ENCODE measurements at places on chromosomes 5 and 9.
A peak's percentile ranks its signal among the peaks of the same experiment; 100 is the strongest.

GRCh38 chr5:28967848-28968247 is 1929.5 kb upstream of the CDH9 start:
- DNase-seq = no peak

DNA sequence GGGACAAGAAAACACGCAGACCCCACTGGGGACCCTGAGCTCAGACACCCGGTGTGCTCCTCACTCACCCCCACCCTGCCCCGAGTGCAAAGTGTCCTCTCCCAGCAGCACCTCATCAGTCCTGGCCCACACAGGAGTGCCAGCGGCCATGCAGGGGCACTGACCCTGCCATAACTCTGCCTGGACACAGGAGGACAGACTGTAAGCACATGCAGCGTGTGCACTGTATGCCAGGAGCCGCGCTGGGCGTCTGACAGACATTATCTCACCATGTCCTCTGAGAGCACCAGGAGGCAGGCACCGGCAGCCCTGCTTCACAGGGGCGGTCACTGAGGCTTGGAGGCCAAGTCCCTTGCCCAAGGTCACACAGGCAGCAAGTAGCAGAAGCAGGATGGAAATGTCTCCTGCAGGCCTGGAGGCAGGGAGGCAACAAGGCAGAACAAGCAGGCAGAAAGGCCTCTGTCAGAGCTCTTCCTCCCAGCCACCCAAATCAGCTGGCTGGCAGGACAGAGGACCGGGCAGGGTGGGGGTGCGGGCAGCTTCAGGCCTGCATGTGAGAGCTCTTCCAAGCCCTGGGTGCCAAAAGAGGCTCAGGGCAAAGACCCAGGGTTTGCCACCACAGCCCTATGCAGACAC is 8.4 kb downstream of the EEIG1 start:
- DNase-seq = no peak

DNA sequence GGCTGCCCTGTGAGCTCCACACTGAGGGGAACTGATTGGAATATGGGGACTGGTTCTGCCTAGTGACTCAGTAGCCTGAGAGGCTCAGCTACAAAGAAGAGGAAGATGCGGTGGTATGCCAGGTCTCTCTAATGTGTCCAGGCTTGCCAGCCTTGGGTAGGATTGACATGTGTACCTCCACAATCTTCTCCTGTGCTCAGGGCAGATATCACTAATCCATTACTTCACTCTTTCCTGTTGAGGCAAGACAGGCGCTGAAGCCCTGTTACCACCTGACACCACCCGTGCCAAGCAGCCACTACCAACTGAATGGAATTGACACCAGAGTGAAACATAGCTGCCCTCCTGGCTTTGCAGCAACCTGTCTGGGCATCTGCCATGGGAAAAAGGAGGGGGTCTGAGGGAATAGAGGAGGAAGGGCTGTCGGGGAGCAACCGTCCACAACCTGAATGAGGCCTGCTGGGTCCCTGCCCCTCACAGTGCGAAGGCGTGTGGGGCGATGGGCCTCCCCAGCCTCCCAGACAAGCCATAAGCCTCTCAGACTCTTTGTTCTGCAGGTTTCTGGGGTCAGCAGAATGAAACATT is 114.7 kb upstream of the CXCL14 start:
- DNase-seq = no peak

- peak; percentile 58 for DNase-seq
Observed at GRCh38 chr5:91212714-91213092, 170.4 kb downstream of the ARRDC3 start.

DNA sequence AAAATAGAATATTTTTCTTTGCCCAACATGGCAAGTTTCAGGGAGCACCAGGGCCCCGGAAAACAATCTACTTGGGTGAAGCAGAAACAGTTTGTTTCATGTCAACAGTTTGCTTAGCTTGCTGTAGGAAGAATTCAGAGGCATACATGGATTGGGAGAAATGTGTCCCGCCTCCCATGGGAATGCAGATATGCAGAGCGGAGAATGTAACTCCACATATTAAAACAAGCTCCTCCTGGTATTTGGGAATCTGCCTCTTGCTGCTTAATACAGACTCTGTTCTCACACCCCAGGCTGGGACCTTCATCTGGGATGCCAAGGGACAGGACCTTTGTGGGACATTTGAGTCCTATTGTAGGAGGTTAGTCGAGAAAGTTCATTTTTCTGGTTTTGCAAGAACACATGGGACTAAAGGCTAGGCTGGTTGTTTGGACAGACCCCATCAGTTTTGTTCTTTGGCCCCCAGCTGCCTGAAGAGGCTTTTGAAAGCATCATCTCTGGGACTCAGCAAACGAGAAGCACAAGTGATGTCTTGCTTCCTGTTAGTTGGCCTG is 220.5 kb upstream of the ADRA1B start:
- DNase-seq = no peak

DNA sequence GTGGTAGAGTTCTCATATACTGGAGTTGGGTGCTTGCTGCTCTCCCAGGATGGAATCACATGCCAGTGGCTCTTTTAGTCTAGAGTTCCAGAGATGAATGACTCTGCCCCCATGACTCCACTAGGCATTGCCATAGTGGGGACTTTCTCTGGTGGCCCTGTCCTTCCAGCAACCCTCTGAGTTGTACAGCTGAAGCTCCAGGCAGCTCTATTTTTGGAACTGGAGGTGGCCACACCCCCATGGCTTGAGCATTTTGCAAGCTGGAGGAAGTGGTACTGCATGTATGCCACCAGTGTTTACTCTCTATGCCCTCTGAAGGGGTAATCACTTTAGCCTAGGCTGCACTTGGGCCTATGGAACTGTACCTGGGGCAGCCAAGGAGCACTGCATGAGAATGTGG is 112.6 kb downstream of the RANBP17 start:
- DNase-seq = no peak

GRCh38 chr5:180332861-180333260 is 20.3 kb downstream of the GFPT2 start:
- no peak for DNase-seq

DNA sequence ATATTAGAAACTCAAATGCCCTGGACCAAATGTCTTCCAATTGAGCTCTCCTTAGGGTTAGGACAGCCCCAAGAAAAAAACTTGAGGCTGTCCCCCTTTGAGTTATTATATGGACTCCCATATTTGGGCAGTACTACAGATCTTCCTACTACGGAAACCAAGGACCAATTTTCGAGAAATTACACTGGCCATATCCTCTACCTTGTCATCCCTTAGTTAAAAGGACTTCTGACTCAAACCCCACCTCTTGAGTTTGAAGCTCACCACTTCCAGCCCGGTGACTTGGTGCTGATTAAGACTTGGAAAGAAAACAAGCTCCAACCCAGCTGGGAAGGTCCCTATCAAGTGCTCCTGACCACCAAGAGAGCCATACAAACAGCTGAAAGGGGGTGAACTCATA is 497.0 kb upstream of the GRAMD2B start:
- DNase-seq = no peak

GRCh38 chr5:120405286-120405864 is 58.7 kb upstream of the PRR16 start:
- no peak for DNase-seq

DNA sequence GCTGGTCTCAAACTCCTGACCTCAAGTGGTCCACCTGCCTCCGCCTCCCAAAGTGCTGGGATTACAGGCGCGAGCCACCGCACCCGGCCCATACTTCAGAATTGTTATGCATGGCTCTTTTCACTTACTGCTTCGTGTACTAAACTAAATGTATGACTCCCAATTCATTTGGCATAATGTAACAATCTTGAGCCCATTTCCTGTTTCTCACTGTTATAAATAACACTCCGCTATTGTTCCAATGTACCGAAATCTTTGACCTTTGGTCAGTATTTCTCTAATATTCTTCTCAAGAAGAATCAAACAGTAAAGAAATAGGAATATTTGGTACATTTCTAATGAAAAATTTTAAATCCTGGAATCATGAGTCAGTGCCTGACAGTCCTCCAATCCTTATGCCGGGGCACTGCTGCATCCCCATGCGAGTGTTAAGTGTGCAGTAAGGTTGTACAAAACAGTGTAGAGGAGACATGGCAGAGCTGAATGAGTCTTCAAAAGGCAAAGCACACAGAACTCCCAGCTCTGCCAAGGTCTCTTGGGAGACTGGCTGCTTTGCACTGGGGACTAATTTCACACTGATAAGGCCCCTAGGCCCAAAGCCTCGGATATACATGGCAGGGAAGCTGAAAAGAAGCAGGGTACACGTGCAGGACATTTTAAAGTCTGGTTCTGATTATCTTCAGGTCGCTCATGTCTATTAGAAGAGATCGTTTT is 58.4 kb downstream of the HABP4 start:
- no peak for DNase-seq

Data from colonic mucosa (tissue), 4 donors.